Stimulated activated CD4-positive, alpha-beta T cell treated with anti-CD3 and anti-CD28 coated beads, Interleukin-12 subunit alpha, Interleukin-12 subunit beta, amount 100 ng/mL, for 24 hours (primary cell): ENCODE measurements at places on chromosomes 16 and 17.

DNA sequence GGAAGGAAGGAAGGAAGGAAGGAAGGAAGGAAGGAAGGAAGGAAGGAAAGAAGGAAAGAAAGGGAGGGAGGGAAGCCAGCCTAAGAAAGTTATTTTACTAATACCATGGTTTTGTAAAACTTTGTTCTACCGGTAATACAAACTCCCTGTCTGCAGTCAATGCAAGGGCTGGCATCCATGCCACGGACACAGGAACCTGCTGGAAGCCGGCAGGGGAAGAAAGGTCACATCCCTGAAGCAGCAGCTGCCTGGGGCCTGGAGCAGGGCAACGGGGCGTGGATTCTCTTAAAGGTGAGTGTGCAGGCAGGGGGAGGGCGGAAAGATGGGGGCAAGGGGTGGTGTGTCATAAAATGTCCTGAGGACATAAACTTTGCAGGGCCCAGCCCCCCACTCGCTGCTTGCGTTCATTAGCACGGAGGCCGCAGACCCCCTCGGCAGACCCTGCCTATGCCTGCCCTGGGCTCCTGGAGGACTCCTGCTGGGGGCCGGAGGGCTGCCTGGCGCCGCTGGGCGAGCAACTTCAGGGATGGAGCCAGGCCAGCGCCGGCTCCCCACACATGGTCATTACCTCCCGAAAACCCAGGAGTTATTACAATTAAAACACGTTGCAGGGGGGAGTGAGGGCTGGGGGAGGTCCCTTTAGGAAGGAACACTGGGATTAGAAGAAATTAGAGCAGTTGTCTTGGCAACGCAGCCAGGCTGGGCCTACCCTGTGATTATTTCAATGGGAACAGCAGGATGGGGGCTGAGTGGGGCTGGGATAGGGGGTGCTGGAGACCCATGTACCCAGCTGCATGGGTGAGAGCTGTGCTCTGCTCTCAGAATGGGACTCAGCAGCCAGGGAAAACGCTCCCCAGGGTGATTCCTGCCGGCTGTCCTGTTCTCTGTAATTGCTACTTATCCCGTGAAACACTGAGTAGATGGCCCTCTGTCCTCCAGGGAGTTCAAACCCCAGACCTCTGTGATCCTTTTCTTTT, 257.9 kb downstream of the SOX9 start:
- DNase-seq: no peak

GRCh38 chr16:598823-599739, 9.2 kb downstream of the RAB40C start:
- no peak for DNase-seq

- no peak for DNase-seq
Measured at GRCh38 chr16:85625485-85626117, 12.5 kb downstream of the GSE1 start.

DNA sequence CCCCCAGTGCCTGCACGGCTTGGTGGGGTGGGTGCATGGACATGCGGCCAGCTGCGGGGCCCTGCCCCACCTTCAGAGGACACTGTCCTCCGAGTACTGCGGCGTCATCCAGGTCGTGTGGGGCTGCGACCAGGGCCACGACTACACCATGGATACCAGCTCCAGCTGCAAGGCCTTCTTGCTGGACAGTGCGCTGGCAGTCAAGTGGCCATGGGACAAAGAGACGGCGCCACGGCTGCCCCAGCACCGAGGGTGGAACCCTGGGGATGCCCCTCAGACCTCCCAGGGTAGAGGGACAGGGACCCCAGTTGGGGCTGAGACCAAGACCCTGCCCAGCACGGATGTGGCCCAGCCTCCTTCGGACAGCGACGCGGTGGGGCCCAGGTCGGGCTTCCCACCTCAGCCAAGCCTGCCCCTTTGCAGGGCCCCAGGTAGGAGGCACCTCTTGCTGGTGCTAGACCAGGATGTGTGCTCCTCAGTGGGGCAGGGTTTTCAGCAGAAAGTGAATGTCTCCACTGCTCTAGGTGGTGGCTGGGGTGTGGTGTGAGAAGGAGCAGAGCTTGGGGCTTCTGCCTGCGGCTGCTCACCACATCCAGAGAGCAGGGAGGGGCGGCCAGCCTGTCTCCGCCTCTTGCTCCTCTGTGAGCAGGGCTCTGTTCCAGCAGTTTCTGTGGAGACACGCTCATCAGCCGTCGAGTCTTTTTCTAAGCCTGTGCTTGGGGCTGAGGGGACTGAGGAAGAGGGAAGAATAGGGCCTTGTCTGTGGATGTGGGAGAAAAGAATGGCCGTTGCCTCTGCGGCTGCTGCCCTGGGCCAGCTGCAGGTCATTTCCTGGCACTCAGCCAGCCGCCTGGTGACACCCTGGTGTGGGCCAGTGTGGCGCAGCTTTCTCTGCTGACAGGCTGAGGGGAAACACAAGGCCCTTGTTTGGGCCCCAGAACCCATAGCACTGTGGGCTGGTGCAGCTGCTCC, 2.2 kb downstream of the ZNF276 start:
- DNase-seq: peak; percentile 58

DNA sequence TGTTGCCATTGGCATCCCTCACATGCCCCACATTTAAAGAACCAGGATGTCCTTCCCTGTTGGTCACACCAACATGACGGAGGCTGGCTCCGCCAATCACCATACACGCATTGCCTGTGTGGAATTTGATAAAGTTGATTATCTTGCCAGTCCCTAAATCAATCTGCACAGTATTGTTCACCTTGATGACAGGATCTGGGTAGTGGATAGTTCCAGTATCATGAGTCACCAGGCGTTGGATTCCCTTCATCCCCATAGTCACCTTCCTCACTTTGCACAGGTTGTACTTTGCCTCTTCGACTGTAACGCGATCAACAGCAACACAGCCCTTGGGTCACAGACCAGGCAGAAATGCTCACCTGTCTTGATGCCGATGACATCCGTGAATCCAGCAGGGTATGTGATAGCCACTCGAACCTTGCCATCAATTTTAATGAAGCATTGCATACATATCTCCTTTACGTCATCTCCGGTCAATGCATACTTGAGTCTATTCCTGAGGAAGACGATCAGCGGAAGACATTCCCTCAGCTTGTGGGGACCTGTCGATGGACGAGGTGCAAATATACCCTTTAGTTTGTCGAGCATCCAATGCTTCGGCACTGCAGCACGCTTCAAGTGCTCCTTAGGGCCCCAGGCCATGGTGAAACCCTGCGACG, 14.2 kb downstream of the CTRB2 start:
- no peak for DNase-seq

- no peak for DNase-seq
Measured at GRCh38 chr16:15773968-15774367, 82.9 kb downstream of the MYH11 start.

DNA sequence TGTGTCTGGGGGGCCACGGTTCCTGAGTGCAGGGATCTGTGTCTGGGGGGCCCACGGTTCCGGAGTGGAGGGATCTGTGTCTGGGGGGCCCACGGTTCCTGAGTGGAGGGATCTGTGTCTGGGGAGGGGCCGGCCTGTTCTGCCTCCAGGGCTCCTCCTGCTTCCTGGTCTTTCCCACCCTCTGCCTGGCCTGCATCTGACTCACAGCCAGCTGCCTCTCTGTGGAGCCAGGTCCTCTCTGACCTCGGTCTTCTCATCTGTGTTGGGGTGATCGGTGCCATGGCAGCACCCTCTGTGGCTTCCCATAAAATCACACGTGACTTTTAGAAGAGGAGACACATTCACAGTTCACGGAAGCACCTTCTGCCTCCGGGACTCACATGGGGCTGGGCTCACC, 50.3 kb downstream of the ZFPM1 start:
- DNase-seq: no peak

DNA sequence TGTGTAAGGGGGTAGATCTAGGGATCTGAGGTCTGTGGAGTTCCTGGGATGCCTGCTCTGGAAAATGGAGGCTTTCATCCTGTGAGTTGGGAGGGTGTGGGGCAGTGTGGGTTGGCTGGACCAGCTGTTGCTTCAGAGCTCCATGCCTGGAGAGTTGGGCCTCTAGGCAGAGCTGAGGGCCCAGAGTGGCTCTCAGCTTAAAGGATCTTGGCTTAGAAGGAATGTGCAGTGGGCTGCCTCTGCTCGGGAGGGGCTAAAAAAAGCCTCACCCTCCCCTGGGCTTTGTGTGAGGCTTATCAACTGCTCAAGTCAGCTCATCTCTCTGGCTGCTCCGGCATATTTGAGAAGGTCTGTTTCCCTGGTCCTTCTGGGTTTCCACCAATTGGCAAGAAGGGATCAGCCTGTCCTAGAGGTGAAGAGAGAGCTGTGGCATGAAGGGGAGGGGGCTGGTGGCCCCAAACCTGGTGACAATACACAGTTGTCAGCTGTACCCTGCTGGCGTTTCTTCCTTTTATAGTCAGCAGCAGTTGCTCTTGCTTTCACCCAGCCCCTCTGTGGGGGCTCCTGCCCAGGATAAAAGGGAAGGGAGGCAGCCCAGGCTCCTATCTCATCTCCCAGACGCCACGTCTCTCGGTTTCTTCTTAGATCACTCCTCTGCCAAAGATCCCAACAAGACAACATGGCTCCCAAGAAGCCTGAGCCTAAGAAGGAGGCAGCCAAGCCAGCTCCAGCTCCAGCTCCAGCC, at the start of gene MYL4:
Gene MYL4 (plus strand): TSS at position 605 of the 745 bp plus-strand sequence. CDS start 75 bp downstream, at position 680.
- no peak for DNase-seq

DNA sequence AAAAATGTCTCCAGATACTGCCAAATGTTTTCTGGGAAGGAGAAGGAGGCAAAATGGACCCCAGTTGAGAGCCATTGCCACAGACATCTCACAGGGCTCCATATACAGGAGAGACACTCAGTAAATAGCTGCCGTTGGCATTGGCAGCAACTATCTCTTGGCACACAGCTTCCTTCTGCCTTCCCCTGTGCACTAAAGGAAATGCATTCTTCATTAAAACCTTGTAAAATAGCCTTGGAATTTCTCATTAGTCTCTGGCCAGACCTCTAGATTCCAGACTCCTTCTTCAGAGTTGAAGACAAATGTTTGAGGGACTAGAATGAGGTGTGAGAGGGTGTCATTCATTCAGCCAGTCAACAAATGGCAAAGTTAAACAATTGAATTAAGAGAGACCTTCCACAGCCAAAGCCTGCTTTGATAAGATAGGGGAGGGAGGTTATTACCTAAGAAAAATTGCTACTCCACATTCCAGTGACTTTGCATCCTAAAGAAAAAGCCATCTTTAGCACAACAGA, 223.9 kb upstream of the HS3ST3A1 start:
- DNase-seq: no peak

GRCh38 chr17:77504652-77505155, 363.9 kb downstream of the SEC14L1 start:
- DNase-seq: no peak

DNA sequence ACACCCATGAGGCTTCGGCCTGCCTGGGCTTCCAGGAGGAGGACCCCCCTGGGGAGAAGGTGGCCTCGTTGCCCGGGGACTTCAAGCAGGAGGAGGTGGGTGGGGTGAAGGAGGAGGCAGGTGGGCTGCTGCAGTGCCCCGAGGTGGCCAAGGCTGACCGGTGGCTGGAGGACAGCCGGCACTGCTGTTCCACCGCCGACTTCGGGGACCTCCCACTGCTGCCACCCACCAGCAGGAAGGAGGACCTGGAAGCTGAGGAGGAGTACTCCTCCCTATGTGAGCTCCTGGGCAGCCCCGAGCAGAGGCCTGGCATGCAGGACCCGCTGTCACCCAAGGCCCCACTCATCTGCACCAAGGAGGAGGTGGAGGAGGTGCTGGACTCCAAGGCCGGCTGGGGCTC, 41.5 kb downstream of the SREBF1 start:
- no peak for DNase-seq

DNA sequence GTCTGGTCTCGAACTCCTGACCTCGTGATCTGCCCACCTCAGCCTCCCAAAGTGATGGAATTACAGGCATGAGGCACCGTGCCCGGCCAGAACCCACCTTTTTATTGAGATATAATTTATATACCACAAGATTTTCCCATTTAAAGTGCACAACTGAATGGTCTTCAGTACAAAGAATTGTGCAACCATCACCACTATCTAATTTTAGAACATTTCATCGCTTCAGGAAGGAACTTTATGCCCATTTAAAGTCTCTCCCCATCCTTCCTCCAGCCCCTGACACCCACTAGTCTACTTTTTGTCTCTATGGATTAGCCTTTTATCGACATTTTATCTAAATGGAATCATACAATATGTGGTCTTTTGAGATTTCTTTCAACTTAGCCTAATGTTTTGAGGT, 25.4 kb upstream of the HELZ start:
- DNase-seq: no peak

DNA sequence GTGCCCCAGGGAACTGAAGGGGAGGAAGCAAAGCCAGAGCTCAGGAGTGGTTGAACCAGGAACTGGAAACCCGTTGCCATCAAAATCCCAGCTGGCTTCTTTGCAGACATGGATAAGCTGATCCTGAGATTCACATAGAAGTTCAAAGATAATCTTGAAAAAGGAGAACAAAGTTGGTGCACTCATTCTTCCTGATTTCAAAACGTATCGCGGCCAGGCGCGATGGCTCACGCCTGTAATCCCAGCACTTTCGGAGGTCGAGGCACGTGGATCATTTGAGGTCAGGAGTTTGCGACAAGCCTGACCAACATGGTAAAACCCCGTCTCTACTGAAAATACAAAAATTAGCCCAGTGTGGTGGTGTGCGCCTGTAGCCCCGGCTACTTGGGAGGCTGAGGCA, 7.1 kb downstream of the RAP1GAP2 start:
- DNase-seq: no peak

GRCh38 chr16:70512456-70512855, 10.9 kb downstream of the COG4 start:
- DNase-seq: no peak

DNA sequence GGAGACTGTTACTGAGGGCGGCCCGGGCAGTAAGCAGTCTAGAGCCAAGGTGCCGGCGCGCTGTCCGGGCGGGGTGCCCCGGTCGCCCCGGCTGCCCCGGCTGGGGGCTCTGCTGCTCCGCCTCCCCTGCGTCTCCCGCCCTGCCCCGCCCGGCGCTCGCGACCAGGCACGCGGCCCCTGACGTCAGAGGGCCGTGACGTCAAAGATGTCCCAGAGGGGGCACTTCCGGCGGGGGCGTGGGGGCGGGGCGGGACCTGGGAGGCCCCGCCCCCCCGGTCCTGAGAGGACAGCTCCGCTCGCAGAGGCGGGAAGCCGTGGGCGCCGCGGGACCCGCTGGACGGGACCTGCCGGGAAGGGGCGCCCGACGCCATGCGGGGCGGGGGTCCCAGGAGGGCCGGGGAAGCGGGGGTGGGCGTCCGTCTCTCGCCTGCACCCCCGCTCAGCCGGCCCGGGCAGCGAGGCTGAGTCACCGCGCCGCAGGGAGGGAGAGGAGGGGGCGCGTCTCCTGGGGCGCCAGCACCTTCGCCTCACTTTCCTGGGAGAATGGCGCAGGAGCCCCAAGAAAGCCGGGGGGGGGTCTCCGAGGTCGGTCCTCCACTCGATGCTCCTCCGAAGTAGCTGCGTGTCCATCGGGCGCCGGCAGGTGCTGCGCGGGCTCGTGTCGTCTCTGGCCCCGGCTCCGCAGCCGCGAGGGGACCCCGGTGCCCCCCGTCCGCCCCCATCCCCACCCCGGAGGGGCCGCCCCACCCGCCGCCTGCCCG, 4.4 kb upstream of the HIC1 start:
- DNase-seq: peak; percentile 44

GRCh38 chr16:2883458-2883908, 468 bp downstream of the FLYWCH2 start:
- DNase-seq: peak; percentile 20

DNA sequence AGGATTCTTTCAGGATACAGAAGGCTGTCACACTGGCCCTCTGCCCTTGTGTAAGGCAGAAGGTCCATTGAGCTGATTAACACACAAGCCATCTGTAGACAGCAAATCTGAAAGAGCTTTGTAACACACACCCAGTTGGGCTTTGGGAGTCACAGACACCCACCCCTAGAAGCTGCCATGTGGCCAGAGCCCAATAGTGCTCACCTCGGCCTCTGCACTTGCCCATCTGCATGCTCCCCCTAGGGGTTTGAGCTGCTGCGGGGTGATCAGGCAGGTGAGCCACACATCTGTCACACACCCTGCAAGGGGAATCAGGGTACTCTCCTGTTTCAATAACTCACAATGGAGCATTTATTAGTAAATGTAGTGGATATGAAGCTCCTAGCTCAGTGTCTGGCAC, 138.3 kb downstream of the CHD9NB start:
- no peak for DNase-seq
